Adipocyte (in vitro differentiated cells): ENCODE measurements at places on chromosomes 16 and 17.

DNA sequence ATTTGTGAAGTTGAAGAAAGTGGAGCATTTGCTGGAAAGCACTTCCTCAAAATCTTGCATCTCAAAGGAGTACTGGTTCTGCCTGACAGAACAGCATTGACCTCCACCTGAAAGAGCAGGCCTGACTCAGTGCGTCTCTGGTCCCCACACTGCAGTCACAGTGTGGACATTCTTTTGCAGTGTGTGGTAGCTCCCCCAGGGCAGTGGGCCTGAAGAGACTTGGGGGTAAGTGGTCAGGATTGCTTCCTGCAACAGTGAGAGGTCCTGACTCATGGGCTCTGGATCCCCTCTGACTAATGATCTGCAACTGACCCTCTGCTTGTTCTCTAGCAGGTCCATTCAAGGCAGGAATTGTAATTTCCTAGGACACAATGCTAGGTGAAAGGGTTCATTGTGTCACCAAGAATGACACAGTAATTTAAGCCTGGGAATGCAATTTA is 204.9 kb upstream of the KCNJ16 start:
- DNase-seq: peak; percentile 51

GRCh38 chr16:78930561-78930960 is 670.0 kb downstream of the MAF start:
- no peak for DNase-seq

DNA sequence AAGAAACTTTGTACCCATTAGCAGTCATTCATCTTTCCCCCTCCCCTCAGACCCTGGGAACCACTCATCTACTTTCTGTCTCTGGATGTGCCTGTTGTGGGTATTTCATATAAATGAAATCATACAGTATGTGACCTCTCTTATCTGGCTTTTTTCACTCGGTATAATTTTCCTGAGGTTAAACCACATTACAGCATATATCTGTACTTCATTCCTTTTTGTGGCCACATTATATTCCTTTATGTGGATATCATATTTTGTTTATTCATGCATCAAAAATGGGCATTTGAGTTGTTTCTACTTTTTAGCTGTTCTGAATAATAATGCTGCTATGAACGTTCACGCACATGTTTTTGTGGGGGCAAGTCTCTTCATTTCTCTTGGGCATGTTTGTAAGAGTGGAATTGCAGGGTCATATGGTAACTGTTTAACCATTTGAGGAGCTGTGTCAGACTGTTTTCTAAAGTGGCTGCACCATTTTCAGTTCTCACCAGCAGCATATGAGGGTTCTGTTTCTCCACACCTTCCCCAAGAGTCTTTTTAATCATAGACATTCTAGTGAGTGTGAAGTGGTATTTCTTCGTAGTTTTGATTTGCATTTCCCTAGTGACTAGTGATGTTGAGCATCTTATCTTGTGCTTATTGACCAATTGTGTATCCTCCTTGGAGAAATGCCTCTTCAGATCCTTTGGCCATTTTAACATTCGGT is 3.8 kb downstream of the SNX29 start:
- DNase-seq: no peak

GRCh38 chr16:27029525-27029924 is 37.2 kb upstream of the C16orf82 start:
- DNase-seq: no peak

DNA sequence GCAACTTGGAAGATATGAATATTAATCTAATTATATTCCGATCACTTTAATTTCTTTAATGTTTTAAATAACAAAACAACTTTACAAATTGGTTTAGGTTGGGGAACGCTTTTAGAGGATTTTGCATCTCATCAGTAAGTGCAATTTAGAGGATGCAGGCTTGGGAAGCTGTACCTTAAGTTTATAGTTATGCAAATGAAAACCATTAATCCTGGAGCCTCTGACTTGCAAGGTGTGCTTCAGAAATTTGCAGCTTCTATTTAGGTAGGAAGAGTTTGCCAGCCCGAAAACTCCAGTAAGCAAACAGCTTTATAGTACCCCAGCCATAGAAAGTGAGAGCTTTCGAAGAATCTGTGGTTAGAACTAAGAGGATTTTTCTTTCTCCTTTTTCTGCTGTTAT is 547.0 kb downstream of the MAF start:
- DNase-seq: no peak

- no peak for DNase-seq
Measured at GRCh38 chr16:88968589-88969280, 8.3 kb downstream of the CBFA2T3 start.

DNA sequence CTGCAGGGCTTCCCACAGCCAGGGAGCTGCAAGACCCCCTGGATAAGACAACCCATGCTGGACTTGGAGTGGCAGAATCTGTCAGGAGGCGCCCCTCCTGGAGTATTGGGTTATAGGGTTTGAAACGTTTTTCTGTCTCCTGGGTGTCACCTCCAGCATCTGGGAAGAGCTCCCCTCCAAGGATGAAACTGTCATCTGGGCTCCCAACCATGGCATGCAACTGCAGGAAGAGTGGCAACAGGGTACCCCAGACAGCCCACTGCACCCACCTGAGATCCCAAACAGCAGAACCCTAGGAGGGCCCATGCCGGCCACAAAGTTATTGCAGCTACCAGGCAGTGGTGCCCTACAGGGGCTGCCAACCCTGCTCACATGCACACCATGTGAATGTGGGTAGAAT is 636 bp upstream of the GSG1L start:
- DNase-seq: no peak

- peak; percentile 59 for DNase-seq
Measured at GRCh38 chr16:10738231-10739077, 5.2 kb upstream of the NUBP1 start.

DNA sequence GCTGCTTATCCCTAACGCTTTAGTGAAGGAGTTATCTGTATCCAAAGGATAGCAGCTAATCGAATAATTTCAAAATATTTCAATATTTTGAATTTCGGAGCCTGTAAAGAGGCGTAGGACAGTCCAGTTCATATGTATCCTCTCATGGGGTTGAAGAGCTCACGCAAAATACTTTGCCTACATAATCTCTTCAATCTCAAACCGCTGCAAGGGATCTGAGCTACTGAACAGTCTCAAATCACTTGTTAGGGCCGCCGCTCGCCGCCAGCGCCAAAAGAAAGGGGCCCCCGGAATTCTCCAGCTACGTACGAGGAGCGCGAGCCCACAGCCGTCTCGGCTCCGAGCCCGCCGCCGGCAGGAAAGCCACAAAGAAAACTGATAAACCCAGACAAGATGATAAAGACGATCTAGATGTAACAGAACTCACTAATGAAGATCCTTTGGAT is 601 bp upstream of the RFWD3 start:
- peak; percentile 66 for DNase-seq

DNA sequence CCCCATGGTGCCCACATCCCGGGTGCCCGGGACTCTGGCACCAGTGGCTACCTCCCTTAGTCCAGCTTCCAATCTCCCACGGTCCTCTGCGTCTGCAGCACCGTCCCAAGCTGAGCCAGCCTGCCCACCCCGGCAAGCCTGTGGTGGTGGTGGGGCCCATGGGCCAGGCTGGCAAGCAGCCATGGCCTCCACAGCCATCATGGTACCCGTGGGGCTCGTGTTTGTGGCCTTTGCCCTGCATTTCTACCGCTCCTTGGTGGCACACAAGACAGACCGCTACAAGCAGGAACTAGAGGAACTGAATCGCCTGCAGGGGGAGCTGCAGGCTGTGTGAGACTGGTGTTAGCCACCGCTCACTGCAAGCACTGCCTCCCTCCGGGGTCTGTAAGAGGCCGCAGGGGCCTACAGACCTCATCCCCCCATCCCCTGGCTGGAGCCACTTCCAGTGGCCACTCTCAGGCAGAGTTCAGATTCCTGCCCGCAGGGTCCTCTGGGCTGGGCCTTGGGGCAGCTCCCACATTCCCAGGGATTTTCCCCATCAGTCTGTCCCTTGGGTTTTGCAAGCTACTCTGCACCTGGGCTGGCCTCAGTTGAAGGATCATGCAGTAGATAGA is 3.9 kb upstream of the SETD1A start:
- peak; percentile 83 for DNase-seq

DNA sequence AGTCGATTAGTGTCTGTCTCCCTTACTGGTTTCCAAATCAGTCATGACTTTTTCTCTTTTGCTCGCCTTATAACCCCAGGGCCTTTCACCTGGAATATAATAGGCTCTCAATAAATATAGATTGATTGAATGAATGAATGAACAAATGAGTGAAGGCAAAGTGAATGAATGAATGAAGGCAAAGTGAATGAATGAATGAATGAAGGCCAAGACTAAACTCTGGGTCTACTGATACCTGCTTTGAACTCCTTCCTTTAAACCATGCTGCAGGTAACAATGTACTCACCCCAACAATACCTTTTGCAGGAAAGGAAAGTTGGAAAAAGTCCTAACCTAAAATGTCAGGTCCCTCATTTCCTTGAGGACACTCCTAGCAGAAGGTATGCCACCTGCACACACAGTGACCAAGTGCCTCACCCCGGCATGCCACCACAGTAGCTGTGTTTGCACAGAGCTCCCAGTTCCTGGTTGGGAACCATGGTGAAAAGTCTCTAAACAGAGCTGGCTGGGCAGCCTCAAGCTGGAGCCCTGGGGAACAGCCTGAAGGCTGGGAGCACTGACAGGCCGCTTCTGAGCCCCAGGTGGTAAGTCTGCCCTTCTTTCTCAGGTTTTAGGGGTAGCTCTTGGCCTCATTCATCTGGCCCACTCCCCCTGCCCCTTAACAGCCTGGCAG is 42.7 kb upstream of the ANKFN1 start:
- no peak for DNase-seq

DNA sequence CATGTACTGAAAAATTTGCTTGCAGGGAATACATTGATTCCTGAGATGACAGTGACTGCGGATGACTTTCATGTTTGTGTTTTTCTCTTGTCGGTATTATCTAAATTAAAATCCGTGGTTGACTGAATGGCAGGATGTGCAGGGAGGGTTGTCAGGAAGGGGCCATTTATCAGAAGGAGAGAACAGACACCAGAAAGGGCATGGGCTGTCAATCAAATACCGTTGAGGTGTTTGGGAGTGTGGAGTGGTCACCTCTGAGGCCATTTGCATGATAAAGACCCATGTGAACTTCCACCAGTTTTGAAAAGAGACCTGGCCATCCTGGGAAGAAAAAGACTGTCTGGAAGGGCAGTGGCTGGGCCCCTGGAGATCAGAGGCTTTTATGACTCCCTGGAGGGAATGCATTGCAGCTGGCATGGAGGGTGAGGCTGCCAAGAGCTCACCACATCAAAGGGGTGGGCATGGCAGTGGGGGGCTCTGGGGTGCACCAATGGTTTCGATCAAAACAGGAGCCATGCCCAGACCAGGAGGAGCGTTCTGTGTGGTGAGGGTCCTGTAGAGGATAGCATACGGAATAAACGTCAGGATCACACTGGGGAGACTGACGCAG is 67.1 kb downstream of the CYLD start:
- no peak for DNase-seq

- DNase-seq: no peak
Measured at GRCh38 chr16:70663524-70664324, 17.4 kb downstream of the IL34 start.

DNA sequence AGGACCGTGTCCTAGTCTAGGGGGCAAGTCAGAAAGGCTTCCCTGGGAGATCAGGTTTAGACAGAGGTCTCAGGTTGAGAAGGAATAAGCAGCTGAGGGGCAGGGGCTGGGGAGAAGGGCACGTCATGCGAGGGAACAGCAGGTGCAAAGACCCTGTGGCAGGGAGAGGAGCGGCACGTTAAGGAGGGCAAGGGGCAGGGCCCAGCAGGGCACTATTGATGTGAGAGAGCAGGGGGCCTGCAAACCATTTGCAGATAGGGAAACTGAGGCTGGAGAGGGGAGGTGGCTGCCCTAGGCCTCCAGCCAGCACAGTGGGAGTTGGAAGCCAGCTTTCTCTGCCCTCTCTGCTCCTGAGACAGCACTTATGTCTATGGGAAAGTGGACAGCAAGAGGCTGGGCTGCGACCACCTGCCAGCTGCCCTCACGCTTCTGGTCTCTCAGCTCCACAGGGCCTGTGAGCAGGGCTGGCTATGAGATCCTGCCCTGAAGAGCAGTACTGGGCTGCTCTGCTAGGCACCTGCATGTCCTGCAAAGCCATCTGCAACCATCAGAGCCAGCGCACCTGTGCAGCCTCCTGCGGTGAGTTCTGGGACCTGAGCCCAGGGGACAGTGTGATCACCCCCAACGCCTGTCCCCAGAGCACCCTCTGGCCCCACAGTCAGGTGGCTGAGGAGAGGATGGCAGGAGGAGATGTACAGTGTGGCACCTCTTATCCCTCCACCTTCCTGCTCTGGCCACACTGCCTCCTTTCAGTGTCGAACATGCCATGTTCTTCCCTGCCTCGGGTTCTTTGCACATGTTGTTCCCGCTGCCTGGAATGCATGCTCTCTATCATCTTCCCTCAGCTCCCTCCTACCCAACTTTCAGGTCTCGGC is 61.5 kb downstream of the USP22 start:
- no peak for DNase-seq

- DNase-seq: peak; percentile 65
Measured at GRCh38 chr17:47686276-47686635, 7.7 kb upstream of the TBKBP1 start.

DNA sequence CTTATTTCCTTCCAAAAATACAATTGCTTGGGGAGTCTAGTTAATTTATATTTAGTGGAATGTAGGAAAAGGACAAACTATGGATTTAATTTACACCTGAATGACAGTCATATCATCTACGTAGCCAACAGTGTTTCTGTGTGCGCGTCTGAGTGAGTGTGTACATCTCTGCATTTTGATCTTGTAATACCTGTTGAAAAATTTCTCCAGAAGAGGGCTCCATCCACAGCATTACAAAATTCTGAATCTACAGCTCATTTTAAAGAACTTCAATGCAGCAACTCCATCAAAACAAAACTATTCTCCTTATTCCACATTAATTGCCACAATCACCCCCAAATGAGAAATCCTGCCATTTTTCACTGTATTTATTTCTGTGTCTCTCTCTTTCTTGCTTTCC is 3.9 kb downstream of the CDH13 start:
- DNase-seq: peak; percentile 66

GRCh38 chr17:74749279-74750038 is 1.0 kb downstream of the NHERF1 start:
- peak; percentile 24 for DNase-seq

DNA sequence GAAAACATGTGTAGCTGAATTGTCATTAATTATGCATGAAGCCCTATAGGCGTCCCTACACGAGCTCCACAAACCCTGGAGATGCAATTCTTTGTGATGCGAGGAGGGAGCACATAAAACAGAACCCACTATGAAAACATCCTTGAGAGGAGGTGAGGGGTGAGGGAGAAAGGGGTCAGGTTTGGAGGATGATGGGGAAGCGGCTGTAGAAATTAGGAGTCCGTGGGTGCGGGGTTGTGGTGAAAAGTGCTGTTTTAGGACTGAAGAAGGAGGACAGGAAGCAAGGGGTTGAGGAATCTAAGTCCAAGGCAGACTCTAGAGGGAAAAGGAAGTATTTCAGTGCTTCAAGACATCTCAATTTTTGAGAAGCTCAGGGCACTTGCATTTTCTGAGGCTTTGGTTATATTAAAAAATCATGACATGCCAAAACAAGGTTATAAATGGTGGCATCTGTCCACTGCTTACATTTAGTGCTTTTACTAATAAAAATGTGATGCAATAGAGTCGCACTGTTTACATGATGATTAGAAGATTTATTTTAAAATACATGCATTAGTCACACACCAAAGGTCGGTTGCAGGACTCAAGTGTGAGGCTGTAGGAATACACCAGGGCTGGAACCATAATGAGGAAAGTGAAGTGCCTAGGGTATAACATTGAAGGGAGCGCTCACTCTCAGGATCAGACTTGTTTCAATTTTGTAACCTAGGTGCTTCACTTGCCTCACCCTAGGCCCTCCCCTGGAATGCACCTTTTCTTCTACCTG is 379.5 kb downstream of the HS3ST4 start:
- DNase-seq: no peak

- DNase-seq: no peak
Measured at GRCh38 chr16:20727181-20727580, 14.4 kb downstream of the THUMPD1 start.
